MV-4-11 (cell line): ENCODE measurements at places on chromosomes 2 and 18.
A peak's percentile ranks its signal among the peaks of the same experiment; 100 is the strongest.

GRCh38 chr18:24840051-24840450, 379.6 kb downstream of the HRH4 start:
- no peak for DNase-seq

DNA sequence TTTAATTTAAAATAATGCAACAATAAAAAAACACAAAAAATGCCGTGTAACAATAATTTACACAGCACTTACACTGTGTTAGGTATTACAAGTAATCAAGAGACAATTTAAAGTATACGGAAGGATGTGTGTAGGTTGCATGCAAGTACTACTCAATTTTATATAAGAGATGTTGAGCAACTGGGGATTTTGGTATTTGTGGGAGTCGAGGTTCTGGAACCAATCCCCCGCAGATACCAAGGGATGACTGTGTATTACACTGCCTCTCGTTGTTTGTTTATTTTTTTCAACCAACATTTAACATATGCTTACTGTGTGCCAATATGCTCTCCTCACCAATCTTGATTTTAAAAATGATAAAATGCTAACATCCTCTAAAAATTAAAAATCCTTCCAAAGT, 24.8 kb downstream of the MAP3K2 start:
- no peak for DNase-seq

DNA sequence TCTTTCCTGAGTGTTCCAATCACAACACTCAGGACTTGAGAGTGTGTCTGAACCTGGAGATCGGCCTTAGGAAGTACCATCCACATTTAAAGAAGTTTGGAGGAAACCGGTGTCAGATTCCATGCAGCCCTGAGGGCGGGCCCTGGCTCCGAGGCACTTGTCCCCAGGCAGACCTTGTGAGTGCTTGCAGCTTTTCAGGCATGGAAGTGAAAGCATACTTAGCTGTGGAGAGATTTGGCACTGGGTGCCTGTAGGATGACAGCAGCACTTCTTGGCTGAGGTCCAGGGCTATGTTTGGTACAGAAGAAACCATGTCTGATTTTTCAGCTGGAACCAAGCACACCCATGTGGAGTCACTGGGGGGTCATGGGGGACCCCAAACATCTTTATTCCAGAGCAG, 230.8 kb downstream of the SEPTIN10 start:
- DNase-seq = peak; percentile 58

DNA sequence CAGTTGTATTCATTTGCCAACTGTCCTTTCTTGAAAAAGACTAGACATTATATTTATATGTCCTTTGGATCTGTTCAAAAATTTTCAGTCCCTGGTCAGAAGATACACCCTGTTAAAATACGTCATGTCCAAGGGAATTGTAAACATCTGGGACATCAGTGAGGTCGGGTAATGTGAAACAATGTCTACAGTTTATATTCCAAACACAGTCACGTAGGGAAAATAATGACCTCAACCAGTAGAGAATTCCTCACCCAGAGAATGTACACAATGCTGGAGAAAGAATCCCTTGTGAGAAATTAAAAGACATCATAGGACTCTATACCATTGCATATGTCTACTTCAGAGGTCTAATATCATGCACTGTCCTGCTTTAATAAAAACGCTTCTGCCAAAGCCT, 888.0 kb upstream of the CHAC2 start:
- no peak for DNase-seq

- DNase-seq = no peak
These were observed 5.2 kb downstream of the GALR1 start for GRCh38 chr18:77254711-77255405.

DNA sequence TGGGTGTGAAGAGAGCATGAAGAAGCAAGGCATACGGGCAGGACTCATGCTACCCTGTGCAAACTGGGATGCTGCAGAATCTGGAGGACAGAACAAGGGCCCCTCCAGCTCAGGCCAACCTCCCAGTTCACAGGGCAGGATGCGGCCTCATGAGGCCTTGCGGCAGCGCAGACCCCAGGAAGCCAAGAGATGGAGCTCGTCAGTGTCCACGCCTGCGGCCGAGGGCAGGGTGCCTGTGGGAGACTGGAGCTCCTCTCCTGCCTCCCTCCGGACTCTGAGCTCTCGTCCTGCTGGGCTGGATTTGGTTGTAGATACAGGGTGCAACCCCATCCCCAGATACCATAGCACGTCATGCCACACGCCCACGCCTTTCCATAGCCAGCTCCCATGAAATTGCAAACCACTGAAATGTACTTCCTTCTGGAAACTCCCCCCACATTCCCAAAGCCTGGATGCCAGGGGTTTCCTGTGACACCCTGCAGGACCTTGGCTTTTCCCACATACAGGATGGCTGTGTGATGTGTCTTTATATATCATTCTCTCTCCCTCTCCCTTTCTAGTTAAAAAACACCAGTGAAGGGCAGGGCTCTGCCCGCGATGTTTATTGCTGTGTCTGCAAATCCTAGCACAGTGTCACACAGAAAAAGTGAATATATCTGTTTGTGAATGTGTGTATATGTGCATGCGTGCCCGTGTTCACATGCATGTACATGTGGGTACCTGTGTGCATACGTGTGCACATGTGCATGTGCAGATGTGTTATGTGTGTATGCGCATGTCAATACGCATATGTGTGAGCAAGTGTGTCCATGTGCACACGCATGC, 12.3 kb upstream of the SNTG2 start:
- DNase-seq = no peak

DNA sequence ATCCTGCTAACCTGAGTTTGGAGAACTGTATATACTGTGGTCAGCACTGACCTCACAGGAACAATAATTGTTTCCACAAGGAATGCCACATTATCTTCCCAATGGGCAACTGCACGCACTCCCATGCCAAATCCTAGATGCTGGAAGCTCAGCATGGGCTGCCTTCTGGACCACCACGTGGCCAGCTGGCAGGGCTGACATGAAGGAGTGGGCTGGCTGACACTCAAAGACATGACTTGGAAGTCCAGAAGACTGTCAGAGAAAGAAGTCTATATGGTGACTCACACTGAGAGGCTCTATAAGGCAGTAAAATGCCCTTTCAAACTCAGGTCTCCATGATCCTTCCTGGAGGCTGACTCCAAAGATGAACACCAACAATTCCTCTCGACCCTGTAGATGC, 98.4 kb upstream of the RNF152 start:
- DNase-seq = no peak

GRCh38 chr2:76640905-76641304, 881.3 kb downstream of the LRRTM4 start:
- no peak for DNase-seq

GRCh38 chr18:57125627-57126026, 21.3 kb upstream of the BOD1L2 start:
- no peak for DNase-seq

GRCh38 chr2:181770150-181770549, 89.8 kb upstream of the NEUROD1 start:
- no peak for DNase-seq

- DNase-seq = no peak
These were observed 11.7 kb downstream of the ARHGAP28 start for GRCh38 chr18:6741232-6741663.

- no peak for DNase-seq
These were observed 96.4 kb downstream of the SLC8A1 start for GRCh38 chr2:40355451-40355850.

- no peak for DNase-seq
These were observed 217.3 kb downstream of the FHOD3 start for GRCh38 chr18:36514778-36515177.

- no peak for DNase-seq
These were observed 7.2 kb downstream of the GAD1 start for GRCh38 chr2:170823898-170824215.

DNA sequence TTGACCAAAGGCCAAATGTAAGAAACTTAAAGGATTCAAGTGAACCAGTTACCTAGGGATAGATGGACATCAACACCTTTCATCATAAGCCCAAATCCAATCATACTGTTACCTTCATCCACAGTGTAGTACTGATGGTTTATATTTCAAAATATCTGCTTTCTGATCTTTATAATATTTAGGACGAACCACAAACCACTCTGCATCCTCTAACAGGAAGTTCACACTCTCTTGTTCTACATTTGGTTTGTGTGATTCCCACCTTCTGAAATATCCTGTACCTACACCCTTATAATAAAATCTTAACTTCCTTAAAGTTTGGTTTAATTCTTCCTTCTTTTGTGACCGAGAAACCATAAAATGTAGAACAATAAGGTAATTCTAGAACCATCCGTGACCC, 535.7 kb upstream of the CHAC2 start:
- DNase-seq = no peak

DNA sequence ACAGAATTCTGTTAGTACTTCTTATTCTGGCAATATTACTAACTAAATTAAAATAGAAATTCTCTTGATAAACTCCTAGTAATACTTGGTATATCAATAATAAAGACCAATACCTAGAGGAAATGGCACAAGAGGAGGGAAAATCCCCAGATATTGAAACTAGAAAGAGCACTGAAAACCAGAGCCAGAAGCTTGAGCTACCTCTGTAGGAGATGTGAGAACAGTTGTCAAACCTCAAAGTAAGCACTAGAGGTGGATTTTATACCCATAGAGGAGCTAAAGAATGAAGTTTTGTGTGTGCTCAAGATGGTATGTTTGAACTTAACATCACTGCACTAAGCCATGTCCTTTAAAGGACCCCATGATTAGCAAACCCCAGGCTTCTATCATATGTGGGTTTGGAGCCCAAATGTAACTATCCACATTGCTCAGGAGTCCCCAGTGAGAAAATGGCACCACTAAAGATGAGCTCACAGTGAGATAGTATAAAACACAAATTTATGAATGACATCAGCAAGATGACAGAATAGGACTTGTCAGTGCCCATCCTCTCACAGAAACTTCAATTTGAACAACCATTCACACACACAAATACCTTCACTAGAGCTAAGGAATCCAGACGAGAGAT, 122.1 kb downstream of the PKP4 start:
- DNase-seq = no peak

- DNase-seq = peak; percentile 21
These were observed 7.4 kb downstream of the DYSF start for GRCh38 chr2:71460595-71461303.

DNA sequence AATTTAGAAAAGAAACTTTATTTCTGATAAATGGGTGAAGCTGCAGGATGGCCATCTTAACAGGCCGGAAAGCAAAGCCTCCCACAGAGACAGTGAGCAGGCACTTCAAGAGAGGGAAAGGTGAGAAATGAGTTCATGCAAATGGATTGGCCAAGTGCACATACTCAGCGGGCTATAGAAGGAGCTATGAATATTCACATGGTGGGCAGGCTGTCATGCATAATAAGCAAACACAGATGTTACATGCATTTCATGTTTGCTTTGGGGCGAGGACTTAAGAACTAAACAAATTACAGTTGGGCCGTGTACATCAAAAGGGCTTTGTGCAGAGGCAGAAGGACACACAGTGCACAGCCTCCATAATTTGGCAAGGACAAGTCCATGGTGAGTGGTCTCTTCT, 69.8 kb upstream of the MAL start:
- DNase-seq = no peak

DNA sequence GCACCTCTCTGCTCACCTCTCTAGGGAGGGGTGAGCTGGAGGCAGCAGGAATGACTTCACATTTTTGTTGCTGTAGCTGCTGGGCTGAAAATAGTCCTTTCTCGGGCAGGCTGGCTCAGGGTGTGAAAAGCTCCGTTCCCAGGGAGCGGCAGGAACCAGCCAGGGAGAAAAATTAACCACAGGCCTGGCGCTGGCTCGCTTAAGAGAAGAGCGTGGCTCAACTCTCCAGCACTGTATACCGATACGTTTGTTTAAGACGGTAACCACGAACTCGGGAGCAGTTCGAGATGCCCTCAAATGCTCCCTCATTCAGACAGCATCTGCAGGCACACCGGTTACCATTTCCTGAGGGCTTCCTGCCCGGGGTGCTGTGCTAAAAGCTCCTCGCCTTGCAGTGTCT, 129.6 kb downstream of the CELF4 start:
- DNase-seq = no peak

DNA sequence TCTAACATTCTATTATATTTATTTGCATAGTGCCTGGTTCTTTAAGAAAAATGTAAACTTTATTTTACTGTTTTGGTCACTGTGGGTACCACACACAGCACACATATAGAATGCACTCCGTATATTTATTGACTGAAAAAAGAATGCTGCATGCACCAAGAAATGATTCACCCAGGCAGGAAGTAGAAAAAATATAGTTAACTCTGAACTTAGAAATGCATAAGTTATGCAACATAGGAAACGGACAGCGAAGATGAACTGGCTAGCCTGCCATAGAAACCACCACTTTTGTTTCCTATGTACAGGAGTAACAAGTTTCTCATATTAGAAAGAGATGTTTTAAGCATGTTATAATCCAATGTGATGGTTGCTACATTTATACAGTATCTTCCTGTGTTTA, 635.8 kb downstream of the DSC3 start:
- peak; percentile 95 for DNase-seq

DNA sequence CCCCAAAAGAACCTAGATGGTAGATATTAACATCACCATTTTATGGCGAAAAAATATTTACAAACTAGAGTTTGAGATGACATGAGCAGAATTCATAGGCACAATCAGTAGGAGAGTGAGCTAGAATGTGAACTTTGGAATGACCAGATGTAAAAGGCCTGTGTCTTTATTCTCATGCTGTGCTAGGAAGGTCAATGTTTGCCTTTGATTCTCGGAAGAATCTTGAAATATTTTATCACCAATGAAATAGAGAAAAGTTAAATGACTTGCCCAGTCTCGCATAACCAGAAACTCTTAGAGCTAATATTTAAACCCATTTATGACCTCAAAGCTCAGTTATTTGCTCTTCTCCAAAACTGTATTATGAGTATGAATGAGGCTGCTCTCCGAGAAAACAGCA, 9.2 kb upstream of the REG3G start:
- DNase-seq = no peak

DNA sequence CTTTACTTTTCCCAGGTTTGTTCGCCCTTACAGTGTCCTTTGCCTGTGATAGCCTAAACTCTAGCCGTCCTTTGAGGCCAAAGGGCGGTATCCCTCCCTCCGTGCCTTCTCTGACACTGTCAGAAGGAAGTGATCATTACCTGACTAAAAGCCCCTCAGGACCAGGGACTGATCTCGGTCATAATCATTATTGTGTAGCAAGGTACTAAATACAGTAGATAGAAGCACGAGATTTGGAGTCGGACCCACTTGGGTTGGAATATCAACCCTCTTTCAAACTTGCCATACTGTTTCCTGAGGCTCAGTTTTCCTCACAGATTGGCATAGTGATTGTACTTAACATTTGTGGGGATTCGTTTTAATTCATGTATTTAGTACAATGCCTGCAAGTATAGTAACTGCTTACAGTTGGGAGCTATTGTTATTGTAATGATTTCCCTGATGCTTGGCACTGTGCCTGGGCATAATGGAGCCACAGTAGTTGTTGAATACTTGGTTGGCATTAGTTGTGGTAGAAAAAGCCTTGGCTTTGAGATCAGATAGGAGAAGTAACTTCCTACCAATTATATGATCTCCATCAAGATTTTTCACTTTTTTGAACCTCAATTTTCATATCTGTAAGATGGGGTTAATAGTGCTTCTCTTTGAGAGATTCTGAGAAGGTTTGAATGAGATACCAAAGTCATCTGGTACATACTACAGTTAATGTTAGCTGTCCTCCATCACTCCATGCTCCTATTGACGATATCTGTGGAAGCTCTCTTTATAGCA, 836 bp downstream of the STK11IP start:
- DNase-seq = no peak

GRCh38 chr2:239328351-239329191, 72.2 kb downstream of the HDAC4 start:
- no peak for DNase-seq
